ENCODE measurements at places on chromosomes 3 and 15.

DNA sequence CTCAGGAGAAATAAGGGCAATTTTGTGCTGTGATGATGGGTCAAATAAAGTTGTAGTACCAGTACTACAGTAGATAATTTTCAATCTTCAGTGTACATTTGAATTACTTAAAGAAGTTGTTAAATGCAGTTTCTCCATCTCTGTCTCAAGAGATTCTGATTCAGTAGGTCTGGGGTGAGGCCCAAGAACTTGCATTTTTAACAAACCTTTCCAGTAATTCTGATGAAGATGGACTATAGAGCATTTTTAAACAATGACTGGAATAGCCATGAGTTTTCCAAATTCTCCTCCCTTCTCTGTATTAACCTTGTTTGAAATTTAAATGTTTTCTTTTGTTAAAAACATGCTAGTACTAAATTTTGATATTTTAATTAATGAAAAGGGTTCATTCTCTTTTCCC lies 127.0 kb upstream of the CD96 start:
- no peak for DNase-seq

- no peak for DNase-seq
These were observed 244.7 kb upstream of the ZPLD1 start for GRCh38 chr3:102189956-102190723.

DNA sequence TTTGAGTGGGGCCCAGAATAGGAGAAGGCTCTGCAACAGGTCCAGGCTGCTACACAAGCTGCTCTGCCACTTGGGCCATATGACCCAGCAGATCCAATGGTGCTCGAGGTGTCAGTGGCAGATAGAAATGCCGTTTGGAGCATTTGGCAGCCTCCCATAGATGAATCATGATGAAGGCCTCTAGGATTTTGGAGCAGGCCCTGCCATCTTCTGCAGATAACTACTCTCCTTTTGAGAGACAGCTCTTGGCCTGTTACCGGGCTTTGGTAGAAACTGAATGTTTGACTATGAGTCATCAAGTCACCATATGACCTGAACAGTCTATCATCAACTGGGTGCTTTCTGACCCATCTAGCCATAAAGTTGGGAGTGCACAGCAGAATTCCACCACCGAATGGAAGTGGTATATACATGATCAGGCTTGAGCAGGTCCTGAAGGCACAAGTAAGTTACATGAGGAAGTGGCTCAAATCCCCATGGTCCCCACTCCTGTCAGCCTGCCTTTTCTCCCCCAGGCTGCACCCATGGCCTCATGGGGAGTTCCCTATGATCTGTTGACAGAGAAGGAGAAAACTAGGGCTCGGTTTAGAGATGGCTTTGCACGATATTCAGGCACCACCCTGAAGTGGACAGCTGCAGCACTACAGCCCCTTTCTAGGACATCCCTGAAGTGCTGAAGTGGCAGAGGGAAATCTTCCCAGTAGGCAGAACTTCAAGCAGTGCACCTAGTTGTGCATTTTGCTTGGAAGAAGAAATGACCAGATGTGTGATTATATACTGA lies 971.4 kb downstream of the MCTP2 start:
- no peak for DNase-seq

DNA sequence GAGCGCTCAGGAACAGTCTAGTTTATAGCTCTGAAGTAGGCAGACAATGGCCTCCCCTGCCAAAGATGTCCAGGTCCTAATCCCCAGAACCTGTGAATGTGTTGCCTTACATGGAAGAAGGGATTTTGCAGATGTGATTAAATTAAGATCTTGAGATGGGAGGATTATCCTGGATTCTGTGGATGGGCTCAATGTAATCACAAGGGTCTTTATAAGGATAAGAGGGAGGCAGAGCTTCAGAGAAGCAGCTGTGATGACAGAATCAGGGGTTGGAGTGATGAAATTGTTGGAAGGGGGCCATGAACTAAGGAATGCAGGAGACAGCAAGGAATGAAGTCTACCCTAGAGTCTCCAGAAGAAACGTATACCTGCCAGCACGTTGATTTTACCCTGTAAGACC lies 14.0 kb upstream of the GK5 start:
- no peak for DNase-seq

DNA sequence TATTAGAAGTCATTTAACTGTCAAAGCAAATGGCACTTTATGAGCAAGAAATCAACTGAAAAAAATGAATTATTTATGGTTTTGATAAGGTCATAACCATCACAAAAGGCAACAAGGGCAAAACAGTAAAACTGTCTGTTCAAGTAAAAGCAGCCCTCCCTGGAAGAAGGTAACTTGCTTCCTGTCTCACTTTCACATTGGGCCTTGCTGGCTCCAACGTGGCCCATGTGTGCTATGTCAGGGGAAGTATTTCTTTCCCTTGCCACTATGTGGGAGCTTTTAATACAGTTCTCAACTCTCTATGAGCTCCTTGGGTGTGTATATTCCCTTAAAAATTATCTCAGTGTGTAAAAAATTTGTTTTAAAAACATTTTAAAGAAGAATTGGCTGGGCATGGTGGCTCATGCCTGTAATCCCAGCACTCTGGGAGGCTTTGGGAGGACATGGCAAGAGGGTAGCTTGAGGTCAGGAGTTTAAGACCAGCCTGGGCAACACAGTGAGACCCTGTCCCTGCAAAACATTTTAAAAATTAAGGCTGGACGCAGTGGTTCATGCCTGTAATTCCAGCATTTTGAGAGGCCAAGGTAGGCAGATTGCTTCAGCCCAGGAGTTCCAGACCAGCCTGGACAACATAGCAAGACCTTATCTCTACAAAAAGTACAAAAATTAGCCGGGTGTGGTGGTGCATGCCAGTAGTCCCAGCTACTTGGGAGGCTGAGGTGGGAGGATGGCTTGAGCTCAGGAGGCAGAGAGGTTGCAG lies 45.2 kb upstream of the TJP1 start:
- DNase-seq = no peak

All from central memory CD8-positive, alpha-beta T cell (primary cell).